ENCODE measurements at places on chromosomes 2 and 18. TPM values are rescaled to one million over a fixed set of nuclear protein-coding genes. Genes with fewer than 3 reads are reported as not detected.

DNA sequence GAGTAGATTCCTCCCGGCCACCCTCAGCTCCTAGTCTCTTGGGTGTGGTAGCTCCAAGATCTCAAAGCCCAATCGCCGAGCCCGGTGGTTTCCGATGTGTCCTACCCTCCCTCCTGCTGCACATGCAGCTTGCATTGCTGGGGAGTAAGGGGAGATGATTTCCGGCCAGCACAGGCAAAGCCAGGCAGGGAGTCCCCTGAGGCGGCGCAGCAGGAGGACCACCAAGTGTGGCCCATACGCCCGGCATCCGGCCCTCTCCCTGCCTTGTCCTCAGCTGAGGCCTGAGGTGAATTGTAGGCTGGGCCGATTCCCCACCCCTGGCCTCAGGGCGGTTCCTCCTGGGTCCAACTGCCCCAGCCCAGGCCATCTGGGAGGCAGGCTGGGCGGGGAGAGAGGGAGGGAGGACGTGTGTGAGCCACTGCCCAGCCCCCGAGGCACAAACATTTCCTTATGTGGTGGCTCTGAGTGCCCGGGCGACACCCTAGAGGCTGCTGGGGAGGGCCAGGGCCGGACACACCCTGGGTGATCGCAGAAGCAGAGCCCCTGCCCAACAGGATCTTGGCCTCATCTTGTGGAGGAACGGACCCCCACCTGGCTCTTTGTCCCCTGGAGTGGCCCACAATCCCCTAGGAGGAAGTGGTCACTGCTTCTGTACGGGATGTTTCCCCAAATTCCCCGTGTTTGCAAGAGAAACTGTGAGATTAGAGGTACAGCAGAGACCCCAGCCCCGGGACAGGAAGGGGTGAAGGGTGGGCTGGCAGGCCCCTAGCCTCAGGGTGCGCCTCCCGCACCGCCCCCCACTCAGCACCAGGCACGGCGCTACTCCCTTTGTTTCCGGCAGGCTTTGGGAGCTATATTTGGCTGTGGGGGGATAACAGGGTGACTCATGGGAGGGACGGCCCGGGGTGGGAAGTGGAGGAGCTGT, 41.9 kb upstream of the PTMA start:
- DNase-seq, result peak; percentile 96

DNA sequence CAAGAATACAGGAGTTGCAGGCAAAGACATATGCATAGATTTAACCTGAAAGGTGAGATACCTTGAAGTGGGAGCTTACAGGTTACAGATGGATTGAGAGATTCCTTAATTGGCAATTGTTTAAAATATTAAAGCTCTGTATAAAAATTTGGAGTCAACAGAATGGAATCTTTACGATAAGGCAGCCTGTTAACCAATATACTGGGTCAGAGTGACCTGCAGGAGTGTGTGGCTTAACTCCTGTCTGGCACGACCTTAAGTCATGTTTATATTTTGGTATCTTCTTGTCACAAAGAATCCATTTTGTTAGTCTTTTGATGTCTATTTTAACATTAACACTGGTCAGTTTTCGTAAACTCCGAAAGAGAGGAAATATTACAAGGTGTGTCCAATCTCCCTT, 1058.2 kb upstream of the CRIM1 start:
- DNase-seq, result no peak

- DNase-seq, result peak; percentile 26
These were observed 61.4 kb downstream of the LHCGR start for GRCh38 chr2:48694149-48694548.

- DNase-seq, result no peak
These were observed 159.0 kb upstream of the HAAO start for GRCh38 chr2:42951263-42951938.

- DNase-seq, result peak; percentile 38
These were observed 54.1 kb upstream of the EPB41L5 start for GRCh38 chr2:119958670-119959268.

DNA sequence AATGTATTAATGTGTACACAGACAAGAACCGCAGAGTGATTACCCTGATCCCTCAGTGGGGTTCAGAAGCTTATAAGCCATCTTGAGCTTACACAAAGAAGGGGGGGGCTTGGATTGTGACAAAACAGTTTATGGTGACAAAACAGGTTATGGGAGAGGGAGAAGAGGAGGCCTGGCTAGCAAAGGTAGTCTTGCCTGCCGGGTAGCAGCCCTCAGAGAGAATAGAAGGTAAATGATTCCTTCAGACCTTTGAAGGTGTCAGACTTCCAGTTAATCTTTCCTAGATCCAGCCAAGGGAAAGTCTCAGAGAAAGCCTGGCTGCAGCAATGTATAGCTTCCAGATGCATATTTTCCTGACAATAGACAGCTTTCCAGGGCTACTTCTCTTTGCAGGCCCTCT, 44.6 kb upstream of the RAPH1 start:
- no peak for DNase-seq

- peak; percentile 55 for DNase-seq
These were observed 453.9 kb upstream of the TRIB2 start for GRCh38 chr2:12262681-12263436.

DNA sequence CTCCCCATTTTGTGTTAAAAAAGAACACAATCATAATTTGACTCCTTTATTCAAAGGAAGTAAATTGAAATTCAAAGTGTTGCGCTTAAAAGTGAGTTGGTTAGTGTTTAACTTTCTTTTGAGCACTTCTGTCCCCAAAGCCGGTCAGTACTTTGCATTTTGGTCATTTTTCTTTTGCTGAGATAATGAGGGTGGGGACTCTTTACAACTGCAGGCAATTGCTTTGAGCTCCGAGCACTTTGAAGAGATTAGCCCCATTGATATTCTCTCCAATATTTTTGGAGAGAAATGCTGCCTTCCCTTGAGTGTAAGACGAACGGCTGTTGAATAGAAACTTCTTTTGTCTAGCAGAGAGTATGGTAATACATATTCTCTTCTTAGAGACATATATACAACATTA, 241.6 kb upstream of the VWC2L start:
- DNase-seq, result no peak

GRCh38 chr18:5197032-5197434, at the start of gene AKAIN1:
AKAIN1 (minus strand) TSS chr18:5197257; CDS start chr18:5197053, 204 bp downstream.
- DNase-seq, result peak; percentile 28

The SAG gene
- total RNA-seq, result not detected

The VWC2L gene
- total RNA-seq, result under 0.01 TPM

Measured in fibroblast of villous mesenchyme (primary cell).